ENCODE measurements at places on chromosomes 6 and 20. TPM values are rescaled to one million over a fixed set of nuclear protein-coding genes. Genes with fewer than 3 reads are reported as not detected.

DNA sequence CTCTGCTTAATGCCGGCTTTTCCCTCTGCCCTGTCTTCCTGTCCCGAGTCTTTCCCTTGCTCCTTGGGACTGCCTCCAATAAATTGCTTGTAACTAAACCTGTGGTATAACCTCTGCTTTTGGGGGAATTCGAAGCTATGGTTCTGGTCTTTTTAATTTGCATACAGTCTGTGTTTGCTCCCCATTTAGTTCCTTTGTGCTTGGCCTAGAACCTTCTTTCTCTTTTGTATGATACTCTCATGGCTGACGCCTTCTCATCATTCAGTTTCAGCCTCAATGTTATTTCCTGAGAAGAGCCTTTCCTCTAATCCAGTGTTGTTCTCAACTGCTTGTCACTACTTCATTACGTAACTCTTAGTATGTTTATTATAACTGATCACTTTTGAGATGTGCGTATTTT, 248.0 kb downstream of the PHF3 start:
- no peak for DNase-seq

DNA sequence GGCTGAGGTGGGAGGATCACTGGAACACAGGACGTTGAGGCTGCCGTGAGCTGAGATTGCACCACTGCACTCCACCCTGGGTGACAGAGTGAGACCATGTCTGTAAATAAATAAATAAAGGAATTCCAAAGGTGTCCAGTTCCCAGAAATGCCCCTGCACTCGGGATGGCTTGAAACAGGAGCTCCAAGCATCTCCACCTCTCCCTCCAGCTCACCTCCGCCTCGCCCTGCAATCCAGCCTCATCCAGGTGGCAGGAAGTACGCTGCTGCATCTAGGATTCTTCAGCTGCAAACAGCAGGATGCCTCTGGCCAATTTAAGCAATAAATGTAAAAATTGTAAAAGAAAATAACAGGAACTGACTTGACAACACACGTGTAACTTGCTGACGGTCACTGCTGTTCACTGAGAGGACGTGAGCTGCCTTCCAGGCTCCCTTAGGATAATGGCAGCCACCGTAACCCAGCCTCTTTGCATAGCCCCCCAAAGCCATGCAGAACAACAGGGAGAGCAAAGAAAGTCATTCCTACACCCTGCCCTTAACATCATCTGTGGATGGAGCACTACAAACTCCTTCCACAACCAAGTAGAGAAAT, 11.4 kb upstream of the GRM4 start:
- DNase-seq = no peak

GRCh38 chr20:43462660-43463526, 5.2 kb downstream of the SRSF6 start:
- no peak for DNase-seq

GRCh38 chr6:139695361-139695760, 320.9 kb upstream of the CITED2 start:
- DNase-seq = no peak

- no peak for DNase-seq
These were observed 189.4 kb upstream of the RNF217 start for GRCh38 chr6:124772733-124773319.

- DNase-seq = no peak
These were observed 60.1 kb upstream of the TAGAP start for GRCh38 chr6:159104931-159105330.

GRCh38 chr6:13229205-13230085, 98.9 kb downstream of the TBC1D7 start:
- peak; percentile 57 for DNase-seq

Gene TMEM74B
- 1.9 TPM for total RNA-seq

Gene GNAS-AS1
- 0.64 TPM for total RNA-seq

Gene COL20A1
- not detected for total RNA-seq

Gene TRIM40
- total RNA-seq = not detected

Measured in activated CD4-positive, alpha-beta T cell treated with anti-CD3 and anti-CD28 coated beads, Interleukin-2, amount 10 ng/mL, durations not matched to agents 24 days and 14 days (primary cell).